Activated naive CD4-positive, alpha-beta T cell treated with anti-CD3 and anti-CD28 coated beads for 36 hours (primary cell): ENCODE measurements at places on chromosomes 1 and 21.

- no peak for DNase-seq
- H3K36me3 ChIP-seq, result no peaks in the 10 kb centered on the region
- H3K4me3 ChIP-seq, result no peak overlapping the region
- no peak overlapping the region for H3K27ac ChIP-seq
- H3K4me1 ChIP-seq, result peaks cover 8% of the 10 kb centered on the region
- no peaks in the 10 kb centered on the region for H3K27me3 ChIP-seq
Measured at GRCh38 chr1:175269151-175269550, 76.6 kb upstream of the KIAA0040 start.

DNA sequence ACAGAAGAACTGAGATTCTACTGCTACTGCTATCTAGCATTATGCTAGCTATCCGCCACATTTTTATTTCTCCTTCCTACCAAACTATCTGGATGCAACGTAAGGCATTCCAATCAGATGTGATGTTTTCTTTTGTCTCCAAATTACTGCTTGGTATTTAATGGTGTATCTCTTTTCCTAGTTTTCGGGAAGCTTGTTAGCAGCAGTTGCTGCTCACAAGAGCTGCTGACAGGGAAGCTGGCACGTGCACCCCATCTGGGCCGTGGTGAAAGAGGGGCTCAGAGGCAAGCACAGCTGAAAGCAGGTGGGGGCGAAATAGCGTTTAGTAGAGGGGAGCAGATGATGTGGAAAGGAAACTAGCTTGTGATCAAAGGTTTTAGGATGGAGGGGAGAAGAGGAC, 57.3 kb downstream of the JAK1 start:
- peaks cover 90% of the 10 kb centered on the region for H3K4me1 ChIP-seq
- H3K36me3 ChIP-seq, result peaks cover 3% of the 10 kb centered on the region
- H3K4me3 ChIP-seq, result no peak overlapping the region

- no peak overlapping the region for H3K4me3 ChIP-seq
- H3K36me3 ChIP-seq, result no peaks in the 10 kb centered on the region
- H3K27me3 ChIP-seq, result peaks cover 29% of the 10 kb centered on the region
- peak; percentile 57 for DNase-seq
Measured at GRCh38 chr1:234125283-234125682, 220.8 kb downstream of the SLC35F3 start.

DNA sequence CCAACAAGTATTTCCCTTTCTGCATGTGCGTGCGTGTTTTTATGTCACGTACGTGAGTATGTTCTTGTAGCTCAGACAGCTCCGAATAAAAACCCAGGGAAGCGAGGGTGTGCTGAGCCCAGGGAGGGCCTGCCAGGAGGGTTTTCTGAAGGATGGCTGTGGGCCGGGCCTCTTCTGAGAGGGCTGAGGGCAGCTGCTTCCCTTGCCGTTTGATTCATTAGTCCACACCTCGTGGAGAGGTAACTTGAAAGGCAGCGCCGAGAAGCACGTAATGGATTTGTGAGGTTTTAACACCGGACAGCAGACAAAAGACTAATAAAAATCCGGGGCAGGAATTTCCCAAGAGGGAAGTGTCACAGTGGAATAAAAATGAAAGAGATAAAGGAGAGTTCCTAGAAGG, 29.5 kb downstream of the CD247 start:
- H3K4me3 ChIP-seq, result peak overlapping the region; percentile 66
- DNase-seq, result peak; percentile 45
- H3K27me3 ChIP-seq, result no peaks in the 10 kb centered on the region
- peaks cover 93% of the 10 kb centered on the region for H3K4me1 ChIP-seq

GRCh38 chr1:220879076-220879508, at the start of gene HLX:
Gene HLX (plus strand): TSS chr1:220879443. CDS start chr1:220879858, 415 bp downstream.
- peaks cover 37% of the 10 kb centered on the region for H3K4me1 ChIP-seq
- H3K36me3 ChIP-seq, result no peaks in the 10 kb centered on the region
- peaks cover 73% of the 10 kb centered on the region for H3K27me3 ChIP-seq
- no peak within 1 kb of the TSS for H3K27ac ChIP-seq
- DNase-seq, result peak; percentile 31

DNA sequence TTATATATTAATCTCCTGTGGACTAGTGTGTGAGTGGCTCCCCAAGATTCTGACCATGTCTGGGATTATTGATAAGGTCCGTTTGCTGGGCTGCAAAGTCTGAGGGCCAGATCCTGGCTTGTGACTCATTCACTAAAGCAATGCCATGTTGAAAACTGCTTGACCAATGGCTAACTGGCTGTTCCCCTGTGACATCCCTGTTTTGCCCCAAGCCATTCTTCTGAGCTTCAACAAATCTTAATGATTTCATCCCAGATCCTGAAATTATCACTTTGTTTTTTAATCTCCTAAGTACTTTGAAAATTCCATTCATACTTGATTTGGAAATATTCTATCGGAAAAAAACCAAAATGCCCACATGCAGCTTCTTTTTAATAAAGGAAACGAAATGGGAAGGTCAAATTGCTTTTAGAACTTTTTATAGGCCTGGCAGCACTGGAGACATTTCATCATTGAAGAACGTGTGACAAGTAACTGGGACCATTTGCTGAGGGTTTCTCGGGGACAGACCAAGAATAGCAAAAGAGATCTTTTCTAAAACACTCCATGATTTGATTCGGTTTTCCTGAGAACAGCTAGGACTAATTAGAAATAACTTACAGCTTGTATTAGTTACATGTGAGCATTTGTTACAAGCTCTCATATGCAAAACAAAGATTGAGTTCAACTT, 121.3 kb downstream of the TGFB2 start:
- no peaks in the 10 kb centered on the region for H3K36me3 ChIP-seq
- H3K27ac ChIP-seq, result no peak overlapping the region
- no peak overlapping the region for H3K4me3 ChIP-seq
- peaks cover 6% of the 10 kb centered on the region for H3K27me3 ChIP-seq
- H3K4me1 ChIP-seq, result no peaks in the 10 kb centered on the region

DNA sequence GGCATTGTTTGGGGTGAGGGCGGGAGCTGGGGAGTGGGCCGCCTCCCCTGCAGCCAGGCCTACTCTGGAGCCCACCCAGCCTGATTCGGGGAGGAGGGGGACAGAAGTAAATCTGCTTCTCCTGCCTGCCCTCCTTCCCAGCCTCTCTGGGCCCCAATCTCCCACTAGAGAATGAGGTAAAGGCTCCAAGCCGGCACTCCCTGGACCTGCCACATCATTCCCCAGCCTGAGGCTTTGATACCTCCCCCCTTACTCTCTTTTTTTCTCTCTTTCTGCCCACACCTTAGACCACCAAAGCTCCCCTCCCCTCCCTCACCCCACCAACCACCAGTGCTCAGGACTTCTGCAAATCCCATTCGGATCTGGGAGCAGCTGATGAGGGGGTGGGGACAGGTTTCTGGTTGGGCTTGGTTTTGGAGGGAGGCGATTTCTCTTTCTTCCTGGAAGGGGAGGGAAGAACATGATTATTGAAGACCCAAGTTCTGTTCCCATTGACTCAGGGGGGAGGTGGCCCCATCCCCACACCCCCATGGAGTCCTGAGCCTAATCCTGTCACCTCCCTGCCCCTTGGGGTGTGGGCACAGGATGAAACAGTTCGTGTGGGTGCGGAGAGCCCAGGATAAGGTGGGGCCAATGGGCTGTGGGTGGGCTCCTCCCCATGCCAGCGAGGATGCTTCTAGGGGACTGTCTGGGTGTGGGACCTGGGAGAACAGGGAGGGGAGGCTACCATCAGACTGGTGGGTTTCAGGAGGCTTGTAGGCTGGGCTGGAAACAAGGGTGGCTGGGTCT, 1.3 kb downstream of the MAP7D1 start:
- peak overlapping the region; percentile 90 for H3K4me3 ChIP-seq
- peaks cover 15% of the 10 kb centered on the region for H3K36me3 ChIP-seq
- no peaks in the 10 kb centered on the region for H3K27me3 ChIP-seq
- H3K27ac ChIP-seq, result peak overlapping the region; percentile 94
- DNase-seq, result peak; percentile 30

DNA sequence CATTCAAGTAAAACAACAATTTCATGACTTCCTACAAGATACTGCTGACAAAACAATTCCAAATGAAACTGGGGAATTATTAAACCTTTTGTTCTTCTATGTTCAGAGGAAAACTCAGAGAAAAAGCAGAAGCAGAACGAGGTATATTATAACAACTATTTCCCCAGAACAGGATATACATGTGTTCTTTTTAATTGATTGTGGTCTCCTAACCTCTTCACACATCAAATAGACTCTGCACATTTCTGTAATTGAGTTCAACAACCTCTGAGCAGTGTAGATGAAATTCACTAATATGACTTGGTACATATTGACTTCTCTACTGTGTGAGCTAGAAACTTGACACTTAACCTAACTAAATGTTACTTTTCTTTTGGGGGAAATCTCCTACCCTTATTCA, 584.2 kb downstream of the NEGR1 start:
- H3K4me1 ChIP-seq, result no peaks in the 10 kb centered on the region
- no peak overlapping the region for H3K27ac ChIP-seq
- DNase-seq, result no peak
- no peaks in the 10 kb centered on the region for H3K27me3 ChIP-seq
- H3K36me3 ChIP-seq, result no peaks in the 10 kb centered on the region

- no peak overlapping the region for H3K27ac ChIP-seq
- no peaks in the 10 kb centered on the region for H3K27me3 ChIP-seq
- H3K4me1 ChIP-seq, result no peaks in the 10 kb centered on the region
- no peaks in the 10 kb centered on the region for H3K36me3 ChIP-seq
- no peak overlapping the region for H3K4me3 ChIP-seq
Measured at GRCh38 chr1:195591917-195592672, 1016.1 kb downstream of the KCNT2 start.

DNA sequence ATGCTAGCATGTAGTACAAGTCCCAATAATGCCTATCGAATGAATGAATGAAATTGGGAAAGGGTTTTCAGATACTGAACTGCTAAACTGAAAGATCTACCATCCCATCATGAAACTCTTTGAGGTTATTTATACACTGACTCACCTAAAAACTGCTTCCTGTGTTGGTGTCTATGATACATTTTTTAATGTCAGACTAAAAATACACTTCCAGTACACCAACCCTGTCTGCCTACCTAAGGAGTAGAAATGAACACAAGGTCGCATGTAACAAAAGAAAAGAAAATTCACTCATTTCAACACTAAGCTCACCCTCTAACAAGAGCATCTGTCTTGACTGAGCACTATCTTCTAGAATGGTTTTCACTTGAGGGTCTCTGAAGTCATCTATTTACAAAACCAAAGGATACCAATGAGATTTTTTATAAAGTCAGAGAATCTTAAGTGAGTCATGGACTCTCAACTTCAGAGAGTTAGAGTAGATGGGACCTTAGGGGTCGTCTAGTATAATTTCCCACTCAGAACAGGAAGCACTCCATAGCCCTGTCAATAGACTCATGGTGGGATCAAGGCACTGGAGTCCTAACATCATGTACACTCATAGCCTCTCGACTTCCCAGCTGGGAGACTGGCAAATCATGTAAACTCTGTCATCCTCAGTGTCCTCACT, 53.4 kb downstream of the WLS start:
- no peaks in the 10 kb centered on the region for H3K4me1 ChIP-seq
- no peak overlapping the region for H3K4me3 ChIP-seq
- H3K27me3 ChIP-seq, result no peaks in the 10 kb centered on the region
- no peak for DNase-seq
- no peaks in the 10 kb centered on the region for H3K36me3 ChIP-seq
- no peak overlapping the region for H3K27ac ChIP-seq

GRCh38 chr1:184424945-184425344, 38.1 kb downstream of the C1orf21 start:
- no peaks in the 10 kb centered on the region for H3K36me3 ChIP-seq
- no peak overlapping the region for H3K27ac ChIP-seq
- peaks cover 18% of the 10 kb centered on the region for H3K27me3 ChIP-seq
- H3K4me3 ChIP-seq, result no peak overlapping the region
- no peaks in the 10 kb centered on the region for H3K4me1 ChIP-seq
- no peak for DNase-seq

GRCh38 chr1:201917362-201918033, 28.8 kb downstream of the SHISA4 start:
- H3K27me3 ChIP-seq, result peaks cover 9% of the 10 kb centered on the region
- no peaks in the 10 kb centered on the region for H3K36me3 ChIP-seq
- no peaks in the 10 kb centered on the region for H3K4me1 ChIP-seq
- H3K27ac ChIP-seq, result no peak overlapping the region

GRCh38 chr1:24189528-24189927, 2.4 kb upstream of the IFNLR1 start:
- peaks cover 61% of the 10 kb centered on the region for H3K4me1 ChIP-seq
- no peak overlapping the region for H3K27ac ChIP-seq
- H3K27me3 ChIP-seq, result peaks cover 3% of the 10 kb centered on the region
- no peak overlapping the region for H3K4me3 ChIP-seq

GRCh38 chr1:81414488-81415015, 386.2 kb upstream of the ADGRL2 start:
- H3K27me3 ChIP-seq, result no peaks in the 10 kb centered on the region
- H3K36me3 ChIP-seq, result no peaks in the 10 kb centered on the region
- no peaks in the 10 kb centered on the region for H3K4me1 ChIP-seq

DNA sequence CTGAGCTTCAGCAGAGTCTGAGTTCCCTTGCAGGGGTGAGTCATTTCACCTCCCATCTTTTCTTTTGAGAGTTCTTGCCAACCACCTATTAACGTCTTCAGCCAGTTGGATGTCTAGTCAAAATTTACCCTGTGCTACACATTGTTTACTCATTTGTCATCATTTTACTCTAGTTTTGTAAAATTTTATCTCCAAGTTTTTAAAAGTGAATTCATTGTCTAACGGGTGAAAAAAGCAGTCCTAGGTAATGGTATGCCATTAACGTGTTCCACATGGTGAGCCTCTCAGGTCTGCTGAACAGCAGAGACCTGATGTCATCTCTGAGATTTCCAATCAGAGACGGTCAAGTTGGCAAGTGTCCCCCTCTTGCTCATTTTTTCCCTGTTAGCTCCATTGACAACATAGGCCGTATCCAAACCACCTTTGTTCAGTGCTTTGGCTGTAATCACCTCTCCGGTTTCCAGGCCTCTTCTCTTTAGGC, 85.4 kb downstream of the TBX15 start:
- no peaks in the 10 kb centered on the region for H3K4me1 ChIP-seq
- H3K36me3 ChIP-seq, result no peaks in the 10 kb centered on the region
- H3K27ac ChIP-seq, result no peak overlapping the region
- H3K27me3 ChIP-seq, result no peaks in the 10 kb centered on the region
- no peak overlapping the region for H3K4me3 ChIP-seq

- H3K27ac ChIP-seq, result no peak overlapping the region
- H3K4me1 ChIP-seq, result no peaks in the 10 kb centered on the region
- no peaks in the 10 kb centered on the region for H3K27me3 ChIP-seq
- no peaks in the 10 kb centered on the region for H3K36me3 ChIP-seq
Measured at GRCh38 chr1:59765011-59765730, 49.6 kb upstream of the HOOK1 start.

GRCh38 chr1:220717800-220718640, 27.9 kb downstream of the C1orf115 start:
- H3K4me3 ChIP-seq, result no peak overlapping the region
- H3K4me1 ChIP-seq, result no peaks in the 10 kb centered on the region
- no peak for DNase-seq
- H3K36me3 ChIP-seq, result no peaks in the 10 kb centered on the region
- H3K27me3 ChIP-seq, result peaks cover 8% of the 10 kb centered on the region

DNA sequence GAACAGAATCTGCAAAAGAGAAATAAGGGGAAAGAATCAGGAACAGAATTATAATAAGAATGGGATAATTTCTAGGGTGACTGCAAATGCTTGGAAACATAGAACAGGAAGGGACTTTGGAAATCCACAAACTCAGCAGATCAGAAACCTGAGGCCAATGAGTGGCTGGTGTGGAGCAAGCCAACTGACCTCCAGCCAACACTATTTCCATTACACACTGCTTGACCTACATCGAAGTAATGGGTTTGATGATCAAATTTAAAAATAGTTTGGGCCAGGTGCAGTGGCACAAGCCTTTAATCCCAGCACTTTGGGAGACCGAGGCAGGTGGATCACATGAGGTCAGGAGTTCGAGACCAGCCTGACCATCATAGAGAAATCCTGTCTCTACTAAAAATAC, 284.9 kb downstream of the GRIK1 start:
- H3K4me3 ChIP-seq, result no peak overlapping the region
- peaks cover 2% of the 10 kb centered on the region for H3K36me3 ChIP-seq
- DNase-seq, result no peak
- peak overlapping the region; percentile 22 for H3K27ac ChIP-seq
- H3K4me1 ChIP-seq, result peaks cover 27% of the 10 kb centered on the region
